ENCODE measurements at places on chromosomes 1 and 21. TPM values are rescaled to one million over a fixed set of nuclear protein-coding genes. Genes with fewer than 3 reads are reported as not detected.

GRCh38 chr1:36458910-36459309 is 5.3 kb downstream of the MRPS15 start:
- no peak for DNase-seq

The PRR9 gene
- total RNA-seq, result not detected

The MRPL9 gene
- total RNA-seq, result 57.6 TPM

DNA sequence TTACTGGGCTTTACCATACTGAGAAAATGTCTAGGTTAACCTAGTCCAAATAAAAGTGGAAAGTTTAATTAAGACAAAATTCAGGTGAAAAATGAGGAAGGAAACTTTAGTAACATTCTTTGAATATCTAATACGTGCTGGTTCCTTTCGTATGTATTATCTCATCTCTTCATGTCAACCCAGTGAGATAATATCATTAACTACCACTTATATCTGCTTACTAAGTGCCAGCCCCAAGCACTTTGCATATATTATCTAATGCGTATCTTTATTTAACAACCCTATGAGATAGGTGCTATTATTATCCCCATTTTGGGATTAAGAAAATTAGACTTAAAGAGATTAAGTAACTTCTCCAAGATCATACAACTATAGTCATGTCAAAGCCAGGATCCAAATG is 12.5 kb upstream of the PLPP3 start:
- DNase-seq, result no peak

DNA sequence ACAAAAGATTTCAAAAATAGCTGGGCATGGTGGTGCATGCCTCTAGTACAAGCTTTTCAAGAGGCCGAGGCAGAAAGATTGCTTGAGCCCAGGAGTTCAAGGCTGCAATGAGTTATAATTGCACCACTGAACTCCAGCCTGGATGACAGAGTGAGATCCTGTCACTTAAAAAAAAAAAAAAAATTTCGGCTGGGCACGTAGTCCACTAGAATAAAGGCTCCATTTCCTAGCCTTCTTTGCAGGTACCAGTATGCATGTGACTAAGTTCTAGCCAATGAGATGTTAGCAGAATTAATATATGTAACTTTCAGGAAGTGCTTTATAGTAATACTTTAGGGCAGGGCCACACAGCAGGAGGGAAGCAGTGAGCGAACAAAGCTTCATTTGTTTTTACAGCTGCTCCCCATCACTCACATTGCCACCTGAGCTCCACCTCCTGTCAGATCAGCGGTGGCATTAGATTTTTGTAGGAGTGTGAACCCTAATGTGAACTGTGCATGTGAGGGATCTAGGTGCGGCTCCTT is 28.8 kb upstream of the SYDE2 start:
- no peak for DNase-seq

DNA sequence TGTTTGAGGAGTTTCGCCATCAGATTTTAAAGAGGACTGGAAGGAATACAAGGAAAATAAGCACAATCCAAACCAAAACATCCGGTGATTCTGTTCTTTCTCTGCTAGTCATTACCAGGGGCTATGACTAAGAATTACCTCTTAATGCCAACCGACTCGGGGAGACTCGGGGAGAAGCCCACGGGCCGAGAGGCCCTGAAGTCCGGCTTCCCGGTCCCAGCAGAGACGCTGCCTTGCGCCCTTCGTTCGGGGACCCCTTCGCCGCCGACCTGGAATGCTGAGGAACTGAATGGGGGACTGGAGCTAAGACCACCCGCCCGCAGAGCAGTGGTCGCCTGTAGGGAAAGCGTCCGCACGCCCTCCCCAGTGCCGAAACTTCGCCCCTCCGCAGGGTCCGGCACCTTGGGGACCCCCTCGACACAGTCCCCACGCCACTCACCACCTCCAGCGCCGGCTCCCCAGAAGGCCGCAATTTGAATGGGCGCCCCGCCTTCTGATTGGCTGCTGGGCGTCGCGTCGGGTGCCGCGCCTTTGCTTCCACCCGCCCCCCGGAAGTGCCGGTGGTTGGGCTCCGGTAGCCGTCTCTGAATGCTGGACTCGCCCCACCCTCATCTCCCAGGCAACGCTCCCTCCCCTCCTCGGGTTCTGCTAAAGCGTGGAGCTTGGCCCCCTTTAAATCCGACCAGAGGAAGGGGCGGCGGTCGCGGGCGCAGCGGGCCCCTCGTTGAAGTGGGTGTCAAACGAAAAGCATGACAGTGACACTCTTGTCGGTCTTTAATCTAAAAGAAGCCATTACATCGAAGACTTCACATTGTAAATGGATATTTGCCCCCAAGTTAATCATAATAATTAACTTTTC is at the start of gene KIF14:
Gene KIF14 (minus strand): TSS at position 479 of the 859 bp plus-strand sequence. CDS start 2,028 bp downstream, outside the sequence.
- peak; percentile 83 for DNase-seq

- DNase-seq, result peak; percentile 51
Measured at GRCh38 chr1:24986372-24986965, 56.4 kb upstream of the RUNX3 start.

DNA sequence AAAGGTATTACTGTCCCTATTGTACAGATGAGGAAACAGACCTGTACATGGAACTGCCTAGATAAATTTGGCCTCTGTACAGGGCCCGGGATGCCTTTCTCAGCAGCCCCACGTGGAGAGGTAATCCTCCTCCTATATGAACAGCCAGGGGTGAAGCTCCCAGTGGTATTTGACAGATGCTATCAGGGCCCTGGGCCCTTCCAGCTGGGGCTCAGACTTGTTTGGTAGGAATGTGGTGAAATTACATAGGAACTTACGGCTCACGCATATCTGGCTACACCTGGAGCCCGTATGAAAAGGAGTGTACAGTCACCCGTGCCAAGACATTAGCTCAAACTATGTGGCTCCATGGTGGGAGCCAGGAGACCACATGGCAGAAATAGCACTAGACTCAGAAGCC is 24.8 kb upstream of the TCEA3 start:
- no peak for DNase-seq

The PUM1 gene
- total RNA-seq, result 61.1 TPM

- no peak for DNase-seq
Measured at GRCh38 chr1:44705938-44706337, 25.0 kb downstream of the RNU5D-1 start.

- no peak for DNase-seq
Measured at GRCh38 chr1:54084794-54085193, 31.4 kb downstream of the TCEANC2 start.

The WDR64 gene
- not detected for total RNA-seq

The AKR7A3 gene
- 0.36 TPM for total RNA-seq

The AXDND1 gene
- total RNA-seq, result 0.25 TPM

The HIVEP3 gene
- 1.1 TPM for total RNA-seq

The UTS2 gene
- total RNA-seq, result not detected

DNA sequence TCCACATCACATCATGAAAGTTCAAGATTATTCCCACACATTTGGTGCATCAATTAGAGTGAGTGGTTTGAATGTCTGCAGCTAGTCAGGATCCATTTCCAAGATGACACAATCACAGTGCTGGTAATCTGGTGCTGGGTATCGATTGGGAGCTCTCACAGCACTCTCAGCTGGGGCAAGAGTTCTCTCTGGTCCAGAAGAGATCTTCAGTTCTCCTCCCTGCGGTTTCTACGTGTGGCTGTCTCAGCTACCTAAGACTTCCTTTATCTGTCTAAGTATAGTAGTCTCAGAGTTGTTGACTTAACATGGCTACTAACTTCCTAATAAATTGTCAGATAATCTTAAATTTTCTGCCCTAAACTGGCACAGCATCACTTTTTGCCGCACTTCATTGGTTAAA is 358.0 kb upstream of the BRINP3 start:
- DNase-seq, result no peak

GRCh38 chr1:67680486-67680885 is 4.5 kb upstream of the GADD45A start:
- no peak for DNase-seq

The FAM229A gene
- 1.6 TPM for total RNA-seq

DNA sequence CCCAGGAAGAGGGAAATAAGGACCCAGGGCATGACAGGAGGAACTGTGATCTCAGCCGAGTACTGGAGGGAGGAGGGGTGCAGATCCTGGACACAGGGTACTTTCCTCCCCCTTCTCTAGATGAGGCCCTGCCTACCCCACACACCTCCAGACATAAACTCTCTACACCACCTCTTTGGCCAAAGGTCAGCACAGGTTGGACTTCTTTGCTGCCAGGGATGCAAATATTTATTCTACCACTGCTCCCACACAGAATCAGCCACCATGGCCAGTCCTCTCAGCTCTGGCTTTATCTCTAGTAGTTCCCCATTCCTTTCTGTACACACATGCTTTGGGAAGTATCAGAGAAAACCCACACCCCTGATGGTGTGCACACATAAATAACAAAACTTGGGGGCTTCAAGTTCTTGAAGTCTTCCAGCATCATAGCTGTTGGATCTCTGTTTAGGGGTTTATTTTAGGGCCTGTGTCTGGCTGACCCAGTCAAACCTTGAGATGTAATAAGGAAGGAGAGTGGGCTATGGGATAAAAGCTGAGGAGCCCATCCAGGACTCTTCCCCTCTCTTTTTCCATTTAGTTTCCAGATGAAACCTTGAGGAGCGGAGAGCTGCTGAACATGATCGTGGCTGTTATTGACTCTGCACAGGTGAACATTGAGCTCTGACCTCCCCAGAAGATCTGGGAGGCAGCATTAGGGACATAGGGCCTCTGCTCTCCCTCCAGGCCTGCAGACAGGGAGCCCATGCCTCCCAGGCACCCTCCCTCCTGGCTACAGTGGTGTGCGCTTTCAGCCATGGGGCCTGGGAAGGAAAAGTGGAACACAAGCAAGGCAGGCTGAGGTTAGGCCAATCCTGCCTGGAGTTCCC is 6.7 kb upstream of the SLC27A3 start:
- DNase-seq, result no peak

The DFFA gene
- 36.6 TPM for total RNA-seq

GRCh38 chr1:177315261-177315660 is 144.5 kb downstream of the BRINP2 start:
- DNase-seq, result no peak

The LCE1C gene
- total RNA-seq, result not detected

DNA sequence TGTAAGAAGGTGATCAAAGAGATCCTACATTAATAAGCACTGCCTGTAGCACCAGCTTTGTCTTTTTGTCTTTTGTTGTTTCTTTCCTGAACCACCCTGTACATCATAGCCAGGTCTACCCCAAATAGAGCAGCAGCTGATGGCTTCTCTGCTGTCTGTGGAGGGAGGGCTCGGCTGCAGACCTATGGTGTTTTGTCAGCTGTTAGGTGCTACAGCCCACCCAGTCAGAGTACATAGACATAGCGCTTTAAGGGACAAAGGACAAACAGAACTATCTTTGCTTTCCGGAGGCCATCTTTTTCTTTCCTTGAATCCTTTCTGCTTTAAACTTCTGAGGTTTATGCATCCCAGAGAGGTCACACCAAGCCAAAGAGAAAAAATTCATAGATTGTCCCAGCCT is 258.1 kb downstream of the ZNF648 start:
- no peak for DNase-seq

DNA sequence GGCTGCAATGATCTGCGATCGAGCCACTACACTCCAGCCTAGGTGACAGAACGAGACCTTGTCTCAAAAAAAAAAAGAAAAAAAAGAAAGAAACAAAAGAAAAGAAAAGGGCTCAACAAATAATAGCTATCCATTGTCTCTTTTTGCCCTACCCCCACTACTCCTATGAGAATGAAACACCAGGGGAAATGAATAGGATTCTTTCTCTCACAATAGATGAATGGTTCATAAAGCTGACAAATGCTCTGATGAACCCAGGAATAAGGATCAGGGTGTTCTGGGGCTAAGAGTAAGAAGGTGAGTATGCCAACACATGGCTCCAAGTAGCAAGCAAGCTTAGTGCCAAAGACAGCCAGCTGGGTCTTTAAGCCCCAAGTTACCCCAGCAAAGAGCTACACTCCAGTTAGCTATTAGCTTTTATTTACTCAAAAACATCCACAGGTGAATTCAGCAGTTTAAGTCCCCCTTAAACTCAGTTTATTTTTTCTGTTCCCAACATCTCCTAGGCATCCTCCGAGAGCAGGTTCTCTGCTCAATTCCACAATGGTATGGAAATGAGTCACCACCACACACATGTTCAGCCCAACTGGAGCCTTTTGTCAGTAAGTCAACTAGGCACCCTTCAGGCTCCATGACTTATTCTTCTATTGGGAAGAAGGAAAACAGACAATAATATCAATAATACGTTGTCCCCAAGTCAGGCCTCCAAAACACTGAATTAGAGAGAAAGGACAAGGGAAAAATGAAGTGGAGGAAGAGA is 4.2 kb downstream of the ADORA3 start:
- no peak for DNase-seq

DNA sequence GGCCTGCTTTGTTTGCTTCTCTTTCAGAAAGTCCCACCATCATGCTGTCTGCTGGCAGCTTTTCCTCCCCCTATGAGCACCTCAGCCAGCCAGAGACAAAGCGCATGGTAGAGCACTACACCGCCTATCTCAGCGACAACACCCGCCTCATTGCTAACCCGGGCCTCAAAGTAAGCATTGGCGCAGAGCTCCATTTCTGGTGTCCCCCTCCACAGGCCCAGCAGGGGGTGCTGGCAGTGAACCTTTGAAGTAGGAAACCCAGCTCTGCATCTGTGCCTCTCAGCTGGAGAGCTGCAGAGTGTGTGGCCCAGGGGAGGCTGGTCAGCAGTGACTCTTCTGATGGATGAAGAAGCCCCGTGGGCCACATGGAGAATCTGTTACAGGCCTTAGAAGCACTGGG is 81.2 kb upstream of the RAVER2 start:
- no peak for DNase-seq

- DNase-seq, result no peak
Measured at GRCh38 chr1:229226796-229227195, 44.1 kb upstream of the RAB4A start.

The PLA2G2C gene
- total RNA-seq, result not detected

The C1orf116 gene
- total RNA-seq, result not detected

DNA sequence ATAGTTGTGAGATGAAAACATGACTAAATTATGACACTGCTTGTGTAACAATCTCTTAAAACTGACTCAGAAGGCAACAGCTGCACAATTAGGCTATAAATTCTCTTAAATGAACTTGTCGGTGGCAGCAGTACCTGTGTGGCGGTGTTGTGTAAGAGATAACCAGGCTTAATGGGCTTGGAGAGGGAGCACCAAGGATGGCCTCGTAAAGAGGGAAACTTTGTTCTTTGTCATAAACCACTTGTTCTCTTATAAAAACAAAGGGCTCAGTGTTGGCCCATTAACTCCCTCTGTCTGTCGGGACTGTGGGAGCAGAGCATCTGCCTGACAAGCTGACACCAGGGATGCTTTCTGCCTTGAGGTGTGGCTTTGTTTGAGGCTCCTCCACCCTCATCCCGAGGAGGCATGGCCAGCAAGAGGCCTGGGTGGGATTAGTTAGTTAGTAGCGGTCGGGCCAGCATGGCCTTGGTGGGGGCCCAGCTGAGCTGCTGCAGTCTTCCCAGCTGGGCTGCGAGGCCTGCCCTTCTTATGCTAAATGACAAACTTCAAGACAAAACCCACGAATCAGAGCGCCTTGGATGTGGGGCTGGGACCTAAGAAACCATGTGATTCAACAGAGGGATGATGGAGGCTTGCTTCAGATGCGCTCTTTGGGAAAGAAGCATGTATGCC is 171.4 kb downstream of the CAMTA1 start:
- DNase-seq, result no peak

The LRRC52 gene
- total RNA-seq, result not detected

- no peak for DNase-seq
Measured at GRCh38 chr1:224739997-224740684, 124.0 kb downstream of the CNIH3 start.

All from fibroblast of the aortic adventitia (primary cell).